ENCODE measurements at places on chromosomes 3 and 15.

DNA sequence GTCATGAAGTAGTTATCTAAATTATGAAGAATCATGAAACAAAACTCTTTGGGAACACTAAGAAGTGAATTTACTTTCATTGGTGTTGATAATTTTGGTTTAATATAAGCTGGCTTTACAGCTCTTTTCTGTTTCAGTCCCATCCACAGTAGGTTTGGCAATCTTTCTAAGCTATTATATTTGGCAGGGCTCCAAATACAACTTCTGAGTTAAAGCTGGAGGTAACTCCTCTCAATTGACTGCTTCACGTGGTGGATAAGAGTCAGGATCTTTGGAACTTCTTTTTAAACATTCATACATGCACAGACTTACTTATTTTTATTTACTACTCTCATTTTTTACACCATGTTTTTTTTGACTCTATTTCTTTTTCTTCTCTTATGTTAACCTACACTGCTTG, 106.5 kb upstream of the EPHA3 start:
- no peak for DNase-seq

- no peak for DNase-seq
These were observed 7.9 kb downstream of the KIF9 start for GRCh38 chr3:47274652-47275051.

DNA sequence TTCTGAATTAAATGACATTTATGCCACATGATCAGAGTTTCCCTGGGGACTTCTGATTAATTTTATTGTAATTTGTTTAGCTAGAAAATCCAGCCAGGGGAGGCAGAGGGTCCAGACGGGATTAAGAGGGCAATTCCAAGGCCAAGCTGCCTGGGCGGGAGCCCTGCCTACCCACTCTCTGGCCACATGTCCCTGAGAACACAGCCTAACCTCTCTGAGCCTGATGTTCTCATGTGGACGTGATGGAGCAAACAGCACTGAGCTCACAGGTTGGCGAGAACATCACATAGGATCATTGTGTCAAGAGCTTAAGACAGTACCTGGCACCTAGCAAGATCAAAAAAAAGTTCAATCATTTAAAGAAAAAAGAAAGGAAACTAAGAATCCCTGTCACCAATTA, 1.0 kb downstream of the LRRC2 start:
- DNase-seq = no peak

DNA sequence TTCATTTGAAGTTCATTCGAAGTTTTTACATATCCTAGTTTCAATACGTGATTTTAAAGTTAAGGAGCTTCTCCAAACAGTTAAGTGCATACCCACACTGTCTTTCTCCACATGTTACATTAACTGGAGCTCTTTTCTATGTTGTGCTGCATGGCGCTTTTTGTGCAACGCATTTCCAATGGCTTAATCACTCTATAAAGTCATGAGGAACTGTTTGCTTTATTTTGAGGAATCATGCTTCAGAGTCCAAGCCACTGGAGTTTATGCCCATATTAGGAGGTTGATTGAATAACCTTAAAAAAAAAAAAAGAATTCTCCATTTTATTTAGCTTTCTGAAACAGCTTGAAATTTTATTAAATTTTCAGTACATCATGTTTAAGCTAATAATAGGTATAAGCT, 109.4 kb upstream of the MBNL1 start:
- DNase-seq = no peak

DNA sequence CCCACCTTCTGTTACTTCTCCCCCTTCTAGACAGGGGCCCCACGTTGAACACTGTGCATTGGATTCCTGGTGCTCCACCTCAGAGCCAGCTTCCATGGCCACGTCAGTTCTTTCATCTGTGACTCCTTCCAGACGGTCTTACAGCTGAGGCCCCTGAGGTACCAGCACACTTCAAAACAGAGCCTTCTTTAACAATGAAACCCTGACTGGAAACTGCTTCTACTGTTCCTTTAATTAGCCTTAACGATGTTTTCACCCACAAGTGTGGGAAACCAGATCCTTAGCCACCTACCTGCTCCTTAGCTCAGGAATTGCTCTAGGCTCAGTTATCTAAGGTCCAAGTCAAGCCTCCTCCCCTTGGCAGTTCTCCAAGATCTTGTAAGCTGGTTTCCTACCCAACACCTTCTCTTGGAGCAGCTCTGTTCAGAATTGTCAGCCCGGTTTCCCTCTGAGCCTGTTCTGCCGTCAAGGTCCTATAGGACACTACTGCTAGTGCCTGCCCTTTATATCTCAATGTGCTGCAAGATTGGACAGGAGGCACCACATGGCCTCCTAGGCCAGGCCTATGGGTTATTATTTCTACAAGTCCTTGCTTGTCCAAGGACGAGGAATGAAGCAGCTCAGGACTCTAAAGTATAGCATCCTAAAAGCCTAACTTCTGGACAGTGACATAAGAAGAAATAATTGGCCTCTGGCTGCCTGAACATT, 80.7 kb downstream of the FMN1 start:
- DNase-seq = no peak
